ENCODE measurements at places on chromosomes 2 and 18.
A peak's percentile ranks its signal among the peaks of the same experiment; 100 is the strongest.

GRCh38 chr2:225112362-225113126, 70.3 kb upstream of the DOCK10 start:
- DNase-seq: no peak

GRCh38 chr2:234881413-234882241, 70.2 kb upstream of the SH3BP4 start:
- DNase-seq: no peak

- no peak for DNase-seq
Measured at GRCh38 chr2:105834931-105835330, 90.2 kb downstream of the NCK2 start.

GRCh38 chr2:204794624-204795023, 249.3 kb downstream of the PARD3B start:
- DNase-seq: no peak

DNA sequence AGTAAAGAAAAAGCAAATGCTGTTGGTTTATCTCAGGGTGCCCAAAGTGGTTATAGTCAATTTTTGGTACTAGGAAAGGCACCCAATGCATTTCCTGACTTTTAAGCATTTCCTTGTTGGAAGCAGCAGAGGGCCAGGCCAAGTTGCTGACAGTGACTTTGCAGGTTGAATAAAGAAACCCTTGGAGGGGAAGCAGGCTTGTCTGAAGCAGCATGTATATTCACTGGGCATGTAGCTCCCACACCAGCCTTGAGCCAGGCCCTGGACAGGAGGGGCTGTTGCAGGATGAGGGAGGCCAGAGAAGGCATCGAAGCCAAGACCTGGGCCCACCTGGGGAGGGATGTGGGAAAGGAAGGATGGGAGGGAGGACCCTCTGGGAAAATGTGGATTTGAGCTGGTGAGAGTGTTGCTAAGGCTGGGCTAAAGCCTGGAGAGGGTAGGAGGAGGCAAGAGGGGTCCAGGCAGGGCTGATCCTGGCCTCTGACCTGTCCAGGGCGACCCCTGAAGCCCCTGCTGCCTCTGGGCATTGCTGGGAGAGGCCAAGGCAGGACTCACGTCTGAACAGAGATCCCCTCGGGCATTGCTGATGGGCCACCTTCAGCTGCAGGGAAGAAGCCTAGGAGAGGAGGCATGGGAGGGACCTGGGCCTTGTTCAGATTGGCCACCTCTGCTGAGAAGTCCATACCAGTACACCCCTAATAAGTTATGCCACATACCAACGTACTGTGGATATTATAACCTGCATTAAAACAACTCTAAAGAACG, 79.6 kb downstream of the STPG4 start:
- DNase-seq: no peak

GRCh38 chr2:188701836-188702235, 272.3 kb upstream of the COL3A1 start:
- no peak for DNase-seq

- DNase-seq: no peak
Measured at GRCh38 chr2:165692906-165693305, 101.1 kb downstream of the GALNT3 start.

DNA sequence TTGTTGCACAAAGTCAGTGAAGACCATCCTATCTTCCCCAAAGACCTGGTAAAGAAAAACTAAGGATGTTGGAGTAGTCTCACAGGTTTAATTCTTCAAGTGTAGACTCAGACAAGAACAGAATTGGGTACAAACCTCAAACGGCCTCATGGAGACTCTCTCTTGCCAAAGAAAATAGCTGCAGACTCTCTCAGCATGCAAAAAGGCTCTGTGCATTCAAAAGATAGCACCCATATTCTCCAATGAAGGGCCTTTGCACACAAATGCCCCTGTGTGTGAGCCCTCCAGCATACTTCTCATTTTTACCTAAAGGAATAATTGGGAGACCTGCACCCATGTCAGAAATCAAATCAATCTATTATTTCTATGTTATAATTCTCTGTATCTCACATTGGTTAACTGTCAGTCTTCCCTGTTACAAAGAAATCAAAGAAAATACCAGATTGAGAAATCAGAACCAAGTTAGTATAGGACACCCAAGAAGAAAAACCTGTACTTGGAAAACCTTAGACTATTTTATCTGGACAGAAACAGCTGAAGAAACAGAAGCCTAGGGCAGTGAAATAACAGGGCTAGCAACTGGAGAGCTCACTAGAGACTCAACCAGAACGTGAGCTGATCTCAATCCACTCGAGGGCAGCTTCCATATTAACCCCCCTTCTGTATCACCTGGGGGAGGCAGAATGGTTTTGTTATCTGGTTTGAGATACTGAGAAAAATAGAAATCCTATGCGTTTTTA, 134.7 kb upstream of the DNAJC10 start:
- DNase-seq: no peak

DNA sequence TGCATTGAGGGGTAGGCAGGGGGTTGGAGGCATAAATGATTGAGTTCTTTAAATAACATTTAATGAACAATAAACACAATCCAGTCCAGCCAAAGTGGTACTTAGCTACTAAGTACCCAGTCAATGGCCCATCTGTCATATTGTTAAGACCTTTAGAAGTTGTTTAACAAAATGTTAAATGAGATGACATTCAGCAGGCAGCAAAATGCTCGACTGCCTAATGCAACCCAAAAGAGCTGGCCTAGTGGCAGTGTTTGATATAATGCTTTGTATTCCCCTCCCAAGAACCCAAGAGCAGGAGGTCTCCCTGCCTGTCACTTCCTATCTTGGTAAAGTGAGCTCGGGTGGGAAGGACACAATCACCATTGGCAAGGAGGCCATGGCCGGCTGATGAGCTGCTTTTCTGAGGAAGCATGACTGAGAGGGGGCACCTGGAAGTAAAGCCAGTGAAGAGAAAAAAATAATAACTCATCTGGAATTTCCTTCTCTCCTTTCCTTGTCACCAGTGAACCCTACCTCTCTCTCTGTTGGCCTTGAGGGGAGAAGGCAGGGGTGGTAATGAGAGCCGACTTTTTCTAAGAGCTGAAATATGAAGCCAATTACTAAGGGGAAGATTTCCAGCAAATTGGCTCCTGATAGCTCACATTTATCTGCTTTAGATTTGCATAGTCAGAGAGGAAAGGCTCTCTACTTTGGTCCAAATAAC, 140.6 kb downstream of the C1D start:
- DNase-seq: peak; percentile 40

GRCh38 chr2:102283996-102284395, 27.4 kb upstream of the IL1RL1 start:
- DNase-seq: no peak

- peak; percentile 17 for DNase-seq
Measured at GRCh38 chr18:62458868-62459716, 63.7 kb upstream of the ZCCHC2 start.

DNA sequence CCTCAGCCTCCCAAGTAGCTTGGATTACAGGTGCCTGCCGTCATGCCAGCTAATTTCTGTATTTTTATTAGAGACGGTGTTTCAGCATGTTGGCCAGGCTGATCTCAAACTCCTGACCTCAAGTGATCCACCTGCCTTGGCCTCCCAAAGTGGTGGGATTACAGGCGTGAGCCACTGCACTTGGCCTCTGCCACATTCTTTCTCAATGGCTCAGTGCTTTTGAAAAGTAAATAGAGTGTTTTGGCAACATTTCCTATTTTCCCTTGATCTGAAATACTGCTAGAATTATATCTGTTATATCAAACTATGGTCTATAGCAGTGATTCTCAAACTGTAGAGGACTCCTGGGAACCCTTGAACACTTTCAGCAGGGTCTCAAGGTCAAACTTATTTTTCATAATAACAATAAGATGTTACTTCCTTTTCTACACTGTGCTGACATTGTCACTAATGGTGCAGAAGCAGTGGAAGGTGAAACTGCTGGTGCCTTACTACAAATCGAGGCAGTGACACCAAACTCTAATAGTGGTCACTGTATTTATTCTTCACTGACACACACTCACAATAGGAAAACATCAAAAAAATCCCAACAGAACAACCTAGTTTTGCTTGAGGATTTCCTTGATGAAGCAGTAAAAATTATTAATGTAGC, 10.6 kb downstream of the DAW1 start:
- DNase-seq: no peak

DNA sequence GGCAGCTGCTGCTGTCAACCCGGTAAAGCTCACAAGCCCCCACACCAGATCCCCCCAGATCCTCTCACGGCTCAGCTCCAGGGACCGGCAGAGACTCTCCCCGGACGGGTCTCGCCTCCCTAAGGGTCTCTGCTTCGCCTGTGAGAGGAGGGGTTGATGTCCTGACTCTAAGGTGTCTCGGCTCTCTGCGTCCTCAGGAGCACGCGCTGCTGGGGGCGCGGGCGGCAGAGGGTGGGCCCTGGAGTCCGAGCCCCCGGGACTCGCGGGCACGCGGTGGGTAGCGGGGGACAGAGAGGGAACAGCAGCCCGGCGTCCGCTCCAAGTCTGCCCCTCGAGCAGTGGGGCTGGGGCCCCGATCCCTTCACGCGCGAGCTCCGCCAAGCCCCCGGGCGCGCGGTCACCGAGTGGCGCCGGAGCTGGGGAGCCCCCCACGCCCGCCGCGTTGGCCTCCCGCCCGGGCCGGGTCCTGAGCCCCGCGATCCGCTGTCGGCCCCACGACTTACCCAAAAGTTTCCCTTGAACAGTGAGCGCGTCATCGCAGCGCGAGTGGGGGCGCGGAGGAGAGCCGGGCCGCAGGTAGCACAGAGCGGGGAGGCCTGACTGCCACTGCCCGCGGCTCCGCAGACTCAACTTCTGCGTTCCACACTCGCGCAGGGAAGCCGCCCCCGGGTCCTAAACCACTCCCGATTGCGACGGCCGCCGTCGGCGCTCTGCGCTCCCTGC, at the start of gene PSTPIP2:
Gene PSTPIP2, minus strand, starts transcription at position 608 of the 723 bp plus-strand sequence. Its CDS starts 72 bp downstream, at position 536.
- DNase-seq: no peak

DNA sequence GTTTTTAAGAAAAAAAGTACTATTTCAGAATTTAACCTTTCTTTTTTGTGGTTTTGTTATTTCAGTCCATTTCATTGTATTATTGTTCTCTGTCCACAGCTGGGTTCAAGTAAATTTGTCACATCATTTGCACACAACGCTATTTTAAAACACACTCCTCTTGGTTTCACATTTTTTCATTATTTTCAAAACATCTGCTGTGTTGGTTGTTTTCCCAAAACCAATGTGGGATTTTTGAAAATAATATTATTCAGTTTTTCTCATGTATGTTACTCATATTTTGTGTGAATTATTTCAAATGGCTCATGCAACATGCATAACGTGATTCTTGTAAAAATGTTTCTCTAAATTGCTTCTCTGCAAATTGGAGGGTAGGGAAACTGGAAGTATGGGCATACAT, 589.2 kb downstream of the METTL4 start:
- no peak for DNase-seq

GRCh38 chr2:212032032-212032431, 506.6 kb downstream of the ERBB4 start:
- DNase-seq: no peak

DNA sequence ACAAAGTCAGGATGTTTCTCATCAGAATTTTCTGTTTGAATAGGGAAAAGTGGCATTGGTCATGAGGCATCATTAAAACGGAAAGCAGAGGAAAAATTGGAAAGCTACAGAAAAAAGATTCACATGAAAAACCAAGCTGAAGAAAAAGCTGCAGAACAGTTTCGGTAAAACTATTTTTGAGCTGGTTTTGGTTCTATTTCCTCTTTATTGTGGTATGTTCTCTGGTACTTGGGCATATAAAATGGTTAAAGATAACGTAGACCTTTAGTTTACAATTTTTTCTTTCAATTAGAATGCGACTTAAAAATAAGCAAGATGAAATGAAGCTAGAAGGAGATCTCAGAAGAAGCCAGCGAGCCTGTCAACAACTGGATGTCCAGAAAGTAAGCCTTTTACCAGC, 7.6 kb downstream of the GPATCH11 start:
- DNase-seq: no peak

DNA sequence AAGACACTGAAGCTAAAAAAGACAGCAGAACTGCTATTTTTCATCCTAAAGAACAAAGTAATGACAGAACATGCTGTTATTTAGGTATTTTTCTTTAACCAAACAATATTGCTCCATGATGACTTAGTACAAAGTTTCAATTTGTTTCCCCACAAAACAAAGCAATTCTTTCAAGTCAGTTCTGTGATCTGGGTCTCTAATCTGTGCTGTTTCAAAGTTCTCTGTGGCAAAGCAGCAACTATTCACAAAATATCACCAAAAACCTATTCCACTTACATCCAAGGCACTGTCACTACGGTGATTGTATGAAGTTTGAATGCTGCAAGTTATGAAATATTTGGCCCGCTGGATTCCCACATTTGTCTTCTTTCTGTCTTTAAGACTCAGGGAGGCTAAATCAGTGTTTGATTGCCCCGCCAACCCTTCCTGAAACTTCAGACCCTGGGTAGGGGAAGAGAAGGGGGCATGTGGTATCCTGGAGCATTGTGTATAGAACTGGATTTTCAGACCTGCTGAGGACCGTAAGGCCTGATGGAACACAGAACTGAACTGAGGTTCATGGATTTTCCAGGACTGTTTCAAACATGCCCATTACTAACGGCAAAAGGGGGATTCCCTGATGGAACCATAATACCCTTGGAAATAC, 13.1 kb upstream of the MFF start:
- DNase-seq: no peak

DNA sequence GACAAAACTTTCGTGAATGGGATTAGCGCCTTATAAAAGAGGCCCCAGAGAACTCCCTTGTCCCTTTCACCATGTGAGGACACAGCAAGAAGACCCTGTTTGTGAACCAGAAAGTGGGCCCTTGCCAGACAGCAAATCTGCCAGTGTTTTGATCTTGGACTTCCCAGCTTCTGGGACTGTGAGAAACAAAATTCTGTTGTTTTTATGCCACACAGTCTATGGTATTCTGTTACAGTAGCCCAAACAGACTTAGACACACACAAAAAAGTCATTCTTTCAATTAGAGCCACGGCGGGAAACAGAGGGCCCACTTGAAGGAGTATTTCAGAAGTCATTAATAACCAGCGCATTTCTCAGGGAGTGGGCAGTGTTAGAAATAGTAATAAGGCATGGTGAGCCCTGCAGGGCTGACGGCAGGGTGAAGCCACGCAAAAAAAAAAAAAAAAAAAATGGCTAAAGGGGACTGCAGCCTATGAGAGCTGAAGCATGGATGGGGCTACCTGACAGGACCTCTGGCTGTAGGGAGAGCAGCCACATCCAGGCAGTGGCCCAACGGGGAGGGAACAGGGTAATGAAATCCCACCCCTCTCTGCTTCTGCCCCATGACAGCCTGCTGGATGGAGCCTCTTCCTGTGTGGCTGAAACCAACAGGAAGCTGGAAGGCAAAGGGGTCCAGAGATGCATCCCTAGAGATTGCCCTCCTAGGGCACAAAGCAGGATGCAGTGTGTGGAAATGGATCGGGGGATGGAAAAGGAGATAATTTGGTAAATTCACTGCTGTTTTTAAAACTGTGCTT, 189.3 kb downstream of the KCNS3 start:
- DNase-seq: no peak
